ENCODE measurements at places on chromosomes 5 and 9. TPM values are rescaled to one million over a fixed set of nuclear protein-coding genes. Genes with fewer than 3 reads are reported as not detected.
A peak's percentile ranks its signal among the peaks of the same experiment; 100 is the strongest.

PCDHB7 gene
- 4.4 TPM for total RNA-seq

SLC25A48 gene
- 91.2 TPM for total RNA-seq

CKS2 gene
- 3.5 TPM for total RNA-seq

LECT2 gene
- not detected for total RNA-seq

ADAMTS16 gene
- total RNA-seq = 2.8 TPM

DBH gene
- 0.22 TPM for total RNA-seq

KIF12 gene
- not detected for total RNA-seq

SOWAHA gene
- total RNA-seq = 2.9 TPM

SNX24 gene
- 32.0 TPM for total RNA-seq

SNCB gene
- total RNA-seq = not detected

GPR107 gene
- total RNA-seq = 19.3 TPM

PCDHB9 gene
- 7.5 TPM for total RNA-seq

PHF24 gene
- 0.21 TPM for total RNA-seq

- no peak overlapping the region for H3K27ac ChIP-seq
- no peak for DNase-seq
- H3K4me1 ChIP-seq = no peaks in the 10 kb centered on the region
- no peak overlapping the region for H3K4me3 ChIP-seq
- H3K27me3 ChIP-seq = no peaks in the 10 kb centered on the region
Observed at GRCh38 chr9:128987805-128988204, 40.3 kb downstream of the NUP188 start.

DNA sequence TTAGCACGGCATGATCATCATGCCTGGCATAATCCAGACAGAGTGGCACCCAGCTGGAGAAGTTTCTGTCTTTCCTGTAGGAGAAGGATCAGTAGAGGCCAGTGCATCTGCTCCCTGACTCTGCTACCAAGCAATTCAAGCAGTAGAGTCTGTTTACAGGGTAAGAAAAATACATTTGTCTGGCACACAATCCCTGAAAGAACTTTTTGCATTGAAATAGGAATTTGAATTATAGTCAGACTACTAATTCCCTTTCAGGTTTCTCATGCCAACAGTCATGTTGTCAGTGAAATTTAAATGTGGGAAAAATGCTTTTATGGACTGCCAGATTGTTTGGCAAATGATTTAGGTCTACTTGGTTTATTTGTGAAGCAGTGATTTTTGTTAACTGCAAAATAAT, 125.6 kb downstream of the RAB3C start:
- H3K27me3 ChIP-seq = no peaks in the 10 kb centered on the region

DNA sequence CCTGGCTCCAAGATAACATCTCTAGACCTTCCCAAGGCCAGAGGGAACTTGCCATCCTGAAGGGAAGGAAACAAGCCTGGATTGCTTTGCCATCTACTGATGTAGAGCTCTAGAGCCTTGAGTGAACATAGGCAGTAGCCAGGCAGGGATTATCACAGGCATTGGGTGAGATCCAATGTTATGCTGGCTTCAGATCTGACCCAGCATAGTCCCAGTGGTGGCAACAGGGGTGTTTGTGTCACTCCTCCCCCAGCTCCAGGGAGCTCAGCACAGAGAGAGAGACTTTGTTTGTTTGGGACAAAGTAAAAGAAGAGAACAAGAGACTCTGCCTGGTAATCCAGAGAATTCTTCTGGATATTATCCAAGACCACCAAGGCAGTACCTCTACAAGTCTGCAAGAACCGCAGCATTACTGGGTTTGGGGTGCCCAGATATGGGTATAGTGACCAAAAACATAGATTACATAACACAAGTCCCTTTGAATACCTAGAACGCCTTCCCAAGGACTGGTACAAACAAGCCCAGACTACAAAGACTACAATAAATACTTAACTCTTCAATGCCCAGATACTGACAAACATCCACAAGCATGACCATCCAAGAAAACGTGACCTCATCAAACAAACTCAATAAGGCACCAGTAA, 137.6 kb upstream of the DAPK1 start:
- H3K36me3 ChIP-seq = no peaks in the 10 kb centered on the region
- H3K27ac ChIP-seq = no peak overlapping the region
- no peaks in the 10 kb centered on the region for H3K4me1 ChIP-seq
- no peak for DNase-seq

DNA sequence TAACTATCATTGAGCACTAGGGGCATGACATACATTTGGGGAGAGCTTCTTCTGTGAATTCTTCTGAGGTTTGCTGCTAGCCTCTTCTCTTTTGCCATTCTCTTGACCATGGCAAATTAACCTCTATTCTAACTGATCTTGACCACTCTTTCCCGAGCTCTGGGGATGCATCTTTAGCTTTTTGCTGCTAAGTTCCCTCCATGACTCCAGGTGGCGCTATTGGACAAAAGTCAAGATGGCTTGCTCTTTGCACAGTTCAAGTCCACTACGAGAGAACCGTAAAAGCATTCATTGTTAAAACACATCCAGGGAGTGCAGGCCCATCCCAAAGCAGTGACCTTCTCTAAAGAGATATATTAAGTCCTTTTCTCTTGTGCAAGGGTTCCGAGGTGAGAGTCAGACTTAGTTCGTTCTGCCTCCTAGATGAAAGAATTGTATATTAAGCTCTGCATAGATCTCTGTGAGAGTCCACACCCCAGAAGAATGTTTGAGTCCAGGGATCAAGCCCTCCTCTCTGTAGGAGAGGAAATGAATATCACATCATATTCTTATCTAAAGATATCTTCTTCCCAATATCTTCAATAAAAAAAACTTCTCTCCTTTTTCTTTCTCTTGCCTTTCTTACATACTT, 1152.9 kb upstream of the CDH6 start:
- no peaks in the 10 kb centered on the region for H3K4me1 ChIP-seq
- no peak overlapping the region for H3K4me3 ChIP-seq
- DNase-seq = no peak
- no peaks in the 10 kb centered on the region for H3K27me3 ChIP-seq
- no peak overlapping the region for H3K27ac ChIP-seq

DNA sequence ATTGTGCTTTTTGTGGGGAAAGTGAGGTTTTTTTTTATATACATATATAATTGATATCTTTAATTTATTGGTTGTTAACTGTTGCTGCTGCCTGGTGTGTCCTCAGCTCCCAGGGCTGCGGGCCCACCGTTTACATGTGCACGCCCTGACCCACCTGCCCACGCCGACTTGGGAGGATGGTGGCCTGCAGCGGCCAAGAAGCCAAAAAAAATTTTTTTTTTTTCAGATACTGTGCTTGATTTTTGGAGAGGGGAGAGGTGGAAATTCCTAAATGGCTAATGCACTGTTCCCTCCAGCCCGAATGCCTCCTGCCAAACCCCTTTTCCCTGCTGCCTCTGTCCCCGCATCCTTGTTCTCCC, 32.0 kb upstream of the HMCN2 start:
- H3K4me1 ChIP-seq = no peaks in the 10 kb centered on the region
- H3K27ac ChIP-seq = no peak overlapping the region
- no peaks in the 10 kb centered on the region for H3K36me3 ChIP-seq
- no peaks in the 10 kb centered on the region for H3K27me3 ChIP-seq
- no peak overlapping the region for H3K4me3 ChIP-seq
- no peak for DNase-seq

GRCh38 chr5:15248731-15249130, 251.2 kb upstream of the FBXL7 start:
- no peaks in the 10 kb centered on the region for H3K27me3 ChIP-seq
- H3K4me1 ChIP-seq = no peaks in the 10 kb centered on the region
- no peak overlapping the region for H3K27ac ChIP-seq
- no peak for DNase-seq

GRCh38 chr5:157821822-157822622, 36.9 kb downstream of the CLINT1 start:
- H3K4me3 ChIP-seq = no peak overlapping the region
- peaks cover 64% of the 10 kb centered on the region for H3K4me1 ChIP-seq
- H3K27ac ChIP-seq = no peak overlapping the region
- no peaks in the 10 kb centered on the region for H3K36me3 ChIP-seq

GRCh38 chr9:114114364-114114763, 15.3 kb upstream of the KIF12 start:
- H3K4me1 ChIP-seq = peaks cover 21% of the 10 kb centered on the region
- H3K27me3 ChIP-seq = no peaks in the 10 kb centered on the region
- H3K4me3 ChIP-seq = no peak overlapping the region
- DNase-seq = no peak
- no peaks in the 10 kb centered on the region for H3K36me3 ChIP-seq

DNA sequence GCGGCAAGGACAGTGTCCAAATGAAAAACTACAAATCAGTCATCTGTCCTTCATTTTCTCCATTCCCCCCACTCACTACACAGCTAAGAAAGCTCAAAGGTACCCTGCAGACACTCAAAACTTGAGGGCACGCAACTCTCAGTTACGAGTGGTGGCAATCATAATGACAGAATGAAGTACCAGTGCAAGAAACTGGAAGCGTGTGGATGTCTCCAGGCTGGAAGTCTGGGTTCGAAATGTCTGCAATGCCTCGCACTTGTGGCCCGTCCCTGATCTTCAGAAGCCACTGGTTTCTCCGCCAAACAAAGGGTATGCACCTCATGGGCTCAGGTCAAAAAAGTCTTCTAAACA, 597 bp upstream of the CENPH start:
- peak overlapping the region; percentile 84 for H3K27ac ChIP-seq
- H3K27me3 ChIP-seq = no peaks in the 10 kb centered on the region
- no peak for DNase-seq
- peaks cover 19% of the 10 kb centered on the region for H3K4me1 ChIP-seq
- no peaks in the 10 kb centered on the region for H3K36me3 ChIP-seq

- no peaks in the 10 kb centered on the region for H3K4me1 ChIP-seq
- DNase-seq = no peak
- no peaks in the 10 kb centered on the region for H3K36me3 ChIP-seq
- no peaks in the 10 kb centered on the region for H3K27me3 ChIP-seq
- no peak overlapping the region for H3K27ac ChIP-seq
Observed at GRCh38 chr9:110707419-110707818, 38.8 kb downstream of the MUSK start.

DNA sequence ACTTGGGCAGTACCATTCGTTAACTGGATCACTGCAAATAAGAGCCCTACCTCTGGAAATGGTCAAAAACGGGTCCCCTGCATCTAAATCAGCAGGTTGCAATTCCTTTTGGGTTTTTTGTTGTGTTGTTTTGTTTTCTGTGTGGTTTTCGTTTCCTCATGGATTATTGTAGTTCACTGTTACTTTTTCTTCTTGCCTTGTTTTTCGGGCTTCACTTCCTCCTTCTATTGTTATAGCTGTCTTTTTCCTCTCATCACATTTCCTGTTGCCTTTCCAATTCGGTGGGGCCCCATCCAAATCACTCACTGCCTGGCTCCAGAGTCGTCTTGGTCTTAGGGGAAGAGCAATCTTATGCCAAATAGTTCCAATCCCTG, 8.7 kb upstream of the SSBP2 start:
- no peak overlapping the region for H3K27ac ChIP-seq
- H3K4me1 ChIP-seq = peaks cover 15% of the 10 kb centered on the region
- no peaks in the 10 kb centered on the region for H3K27me3 ChIP-seq
- H3K36me3 ChIP-seq = no peaks in the 10 kb centered on the region
- H3K4me3 ChIP-seq = no peak overlapping the region

- no peak for DNase-seq
- no peak overlapping the region for H3K27ac ChIP-seq
- H3K36me3 ChIP-seq = no peaks in the 10 kb centered on the region
- no peaks in the 10 kb centered on the region for H3K27me3 ChIP-seq
Observed at GRCh38 chr5:116766470-116766947, 191.9 kb upstream of the SEMA6A start.

- DNase-seq = no peak
- H3K4me3 ChIP-seq = no peak overlapping the region
- no peak overlapping the region for H3K27ac ChIP-seq
Observed at GRCh38 chr5:8340739-8341344, 471.9 kb downstream of the MTRR start.

DNA sequence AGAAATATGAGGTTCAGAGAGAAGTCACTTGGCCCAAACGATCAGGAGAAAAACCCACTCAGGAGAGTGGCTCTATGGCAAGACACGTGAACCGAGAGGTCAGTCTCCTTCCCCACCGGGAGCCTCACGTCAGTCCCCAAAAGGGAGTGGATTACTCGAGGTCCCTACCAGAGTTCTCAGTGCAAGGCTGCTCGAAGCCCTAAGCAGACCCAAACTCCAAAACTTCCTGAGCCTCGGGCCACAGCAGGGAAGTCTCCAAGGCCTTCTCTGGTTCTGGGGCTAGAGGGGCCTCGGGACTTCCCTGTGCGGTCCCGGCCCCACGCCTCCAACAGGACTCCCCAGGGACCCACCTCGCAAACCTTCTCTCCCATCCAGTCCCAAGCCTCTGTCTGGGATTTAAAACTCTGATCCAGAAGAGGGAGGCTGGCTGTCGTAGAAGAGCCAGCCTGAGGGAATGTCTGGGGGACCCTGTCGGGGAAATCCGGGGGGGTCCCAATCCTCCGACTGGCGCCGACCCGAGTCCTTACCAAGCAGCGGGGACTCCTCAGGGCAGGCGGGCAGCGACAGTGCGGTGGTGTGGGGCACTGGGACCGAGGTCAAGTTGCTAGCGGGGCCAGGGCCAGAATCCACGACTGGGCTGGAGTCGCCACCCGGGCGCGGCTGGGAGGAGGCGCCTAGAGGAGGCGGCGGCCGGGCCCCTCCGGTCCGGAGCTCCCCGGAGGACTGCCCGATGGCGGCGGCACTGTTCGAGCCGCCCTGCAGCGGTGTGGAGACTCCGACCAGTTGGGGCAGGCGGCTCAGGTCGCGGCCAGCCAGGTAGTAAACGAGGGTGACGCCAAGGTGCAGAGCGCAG, 679 bp downstream of the B4GALT1 start:
- H3K4me1 ChIP-seq = peaks cover 40% of the 10 kb centered on the region
- no peaks in the 10 kb centered on the region for H3K27me3 ChIP-seq
- DNase-seq = no peak

GRCh38 chr5:107395632-107396350, 274.9 kb downstream of the EFNA5 start:
- no peaks in the 10 kb centered on the region for H3K27me3 ChIP-seq
- no peak overlapping the region for H3K27ac ChIP-seq

- peaks cover 67% of the 10 kb centered on the region for H3K4me1 ChIP-seq
- DNase-seq = no peak
- H3K4me3 ChIP-seq = peak overlapping the region; percentile 60
- no peaks in the 10 kb centered on the region for H3K27me3 ChIP-seq
Observed at GRCh38 chr9:93577078-93577974, 942 bp downstream of the PHF2 start.

- H3K27ac ChIP-seq = no peak overlapping the region
- no peak overlapping the region for H3K4me3 ChIP-seq
- DNase-seq = no peak
- H3K36me3 ChIP-seq = peaks cover 16% of the 10 kb centered on the region
- H3K4me1 ChIP-seq = peaks cover 23% of the 10 kb centered on the region
Observed at GRCh38 chr5:143360755-143361154, 42.7 kb downstream of the NR3C1 start.

- DNase-seq = no peak
- no peaks in the 10 kb centered on the region for H3K4me1 ChIP-seq
- H3K36me3 ChIP-seq = no peaks in the 10 kb centered on the region
- H3K4me3 ChIP-seq = no peak overlapping the region
Observed at GRCh38 chr5:137286025-137286610, 213.0 kb downstream of the SPOCK1 start.

GRCh38 chr5:6814816-6815215, 101.6 kb downstream of the TENT4A start:
- no peaks in the 10 kb centered on the region for H3K4me1 ChIP-seq
- H3K27ac ChIP-seq = no peak overlapping the region
- no peak for DNase-seq
- no peaks in the 10 kb centered on the region for H3K36me3 ChIP-seq
- no peak overlapping the region for H3K4me3 ChIP-seq

GRCh38 chr9:111965566-111966019, 69.0 kb downstream of the UGCG start:
- no peaks in the 10 kb centered on the region for H3K27me3 ChIP-seq
- no peak overlapping the region for H3K4me3 ChIP-seq
- H3K4me1 ChIP-seq = no peaks in the 10 kb centered on the region
- no peaks in the 10 kb centered on the region for H3K36me3 ChIP-seq

Data from tibial nerve (tissue), 4 donors.